ENCODE measurements at places on chromosomes 16 and 17.
A peak's percentile ranks its signal among the peaks of the same experiment; 100 is the strongest.

- DNase-seq = no peak
Observed at GRCh38 chr16:57946181-57946801, 24.6 kb downstream of the CNGB1 start.

DNA sequence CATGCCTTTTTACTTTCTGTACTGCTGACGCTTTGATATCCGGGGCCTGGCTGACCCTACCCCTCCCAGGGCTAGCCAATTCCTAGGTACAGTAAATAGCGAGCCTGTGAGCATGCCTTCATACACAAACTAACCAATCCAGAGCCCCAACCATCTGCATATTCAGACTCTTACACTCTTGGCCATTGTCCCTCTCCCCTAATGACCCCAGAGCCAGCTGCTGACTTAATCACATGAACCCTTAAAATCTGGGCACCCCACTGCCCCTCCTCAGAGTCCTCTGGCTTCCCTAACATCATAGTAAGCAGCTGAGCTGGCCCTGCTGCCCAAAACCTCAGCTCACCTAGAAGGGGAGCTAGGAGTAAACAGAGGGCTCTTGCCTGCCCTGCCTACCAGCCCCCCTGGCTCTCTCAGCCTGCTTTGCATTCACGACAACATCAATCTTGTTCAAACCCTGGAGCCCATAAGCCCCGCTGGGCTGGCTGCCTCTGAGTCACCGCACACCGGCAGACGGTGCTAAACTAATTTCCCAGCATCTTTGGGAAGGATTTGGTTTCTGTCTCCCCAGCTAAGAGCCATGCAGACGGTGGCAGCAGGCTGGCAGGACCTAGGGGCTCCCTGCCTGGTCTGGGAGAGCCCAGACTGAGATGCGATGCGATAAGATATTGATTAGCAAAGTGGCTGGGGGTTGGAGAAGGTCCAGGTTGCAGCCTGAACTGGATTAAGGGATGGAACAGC lies 63.2 kb downstream of the CLEC19A start:
- no peak for DNase-seq

GRCh38 chr16:18933501-18933900 lies 7.3 kb upstream of the SMG1 start:
- no peak for DNase-seq

DNA sequence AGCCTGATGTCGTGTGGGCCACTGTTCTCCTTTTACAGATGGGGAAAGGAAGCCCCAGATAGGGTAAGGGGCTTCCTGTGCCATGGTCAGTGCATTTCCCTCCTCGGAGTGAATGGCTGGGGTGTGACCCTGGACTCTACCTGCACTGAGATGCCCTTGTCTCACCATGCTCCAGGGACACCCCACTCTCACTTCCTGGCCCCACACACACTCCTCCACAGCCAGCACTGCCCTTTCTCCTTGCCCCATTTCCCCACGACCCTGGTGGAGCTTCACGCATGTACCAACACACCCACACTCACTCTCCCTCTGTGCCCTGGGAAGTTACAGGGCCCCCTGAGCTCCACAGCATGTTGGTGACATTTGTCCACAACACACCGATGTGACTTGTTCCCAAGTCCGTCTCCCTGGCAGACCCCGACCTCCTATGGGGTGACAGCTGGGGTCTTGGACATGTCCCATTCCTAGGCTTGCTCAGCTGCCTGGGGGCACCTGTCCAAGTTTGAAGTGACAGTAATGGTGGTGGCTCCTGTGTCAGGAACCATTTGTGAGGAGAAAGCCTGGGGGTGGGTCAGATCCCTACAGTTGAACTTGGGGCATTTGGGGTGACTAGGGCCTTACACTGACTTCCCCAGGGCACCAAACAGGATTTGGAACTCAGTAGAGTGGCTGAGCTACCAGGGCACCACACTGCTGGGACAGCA lies 47.4 kb downstream of the PECAM1 start:
- no peak for DNase-seq

GRCh38 chr16:11133344-11133943 lies 122.6 kb downstream of the SOCS1 start:
- DNase-seq = peak; percentile 81

DNA sequence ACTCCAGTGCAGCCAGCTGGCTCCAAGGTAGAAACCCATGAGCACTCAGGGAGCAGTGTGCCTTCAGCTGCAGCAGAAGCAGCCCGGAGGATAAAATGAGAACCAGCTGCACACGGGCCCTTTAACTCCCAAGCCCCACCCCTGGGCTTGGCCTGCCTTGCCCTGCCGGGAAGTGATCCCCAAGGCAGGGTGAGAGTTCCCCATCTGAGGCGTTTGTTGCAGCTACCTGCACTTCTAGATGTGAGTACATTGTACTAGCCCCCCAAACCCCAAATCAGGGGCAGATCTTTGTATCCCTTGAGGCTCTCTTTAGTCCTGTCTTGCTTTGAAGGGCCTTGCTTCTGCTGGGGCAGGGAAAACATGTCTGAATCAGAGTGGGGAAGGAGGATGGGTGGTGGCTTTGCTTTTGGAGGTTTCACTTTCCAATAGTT lies at the start of gene MVP:
MVP (plus strand) TSS at position 192 of the 431 bp plus-strand sequence. CDS start 10,088 bp downstream, outside the sequence.
- no peak for DNase-seq
